ENCODE measurements at places on chromosomes 12 and 14.

- DNase-seq = no peak
Measured at GRCh38 chr14:101843665-101844064, 82.2 kb downstream of the PPP2R5C start.

DNA sequence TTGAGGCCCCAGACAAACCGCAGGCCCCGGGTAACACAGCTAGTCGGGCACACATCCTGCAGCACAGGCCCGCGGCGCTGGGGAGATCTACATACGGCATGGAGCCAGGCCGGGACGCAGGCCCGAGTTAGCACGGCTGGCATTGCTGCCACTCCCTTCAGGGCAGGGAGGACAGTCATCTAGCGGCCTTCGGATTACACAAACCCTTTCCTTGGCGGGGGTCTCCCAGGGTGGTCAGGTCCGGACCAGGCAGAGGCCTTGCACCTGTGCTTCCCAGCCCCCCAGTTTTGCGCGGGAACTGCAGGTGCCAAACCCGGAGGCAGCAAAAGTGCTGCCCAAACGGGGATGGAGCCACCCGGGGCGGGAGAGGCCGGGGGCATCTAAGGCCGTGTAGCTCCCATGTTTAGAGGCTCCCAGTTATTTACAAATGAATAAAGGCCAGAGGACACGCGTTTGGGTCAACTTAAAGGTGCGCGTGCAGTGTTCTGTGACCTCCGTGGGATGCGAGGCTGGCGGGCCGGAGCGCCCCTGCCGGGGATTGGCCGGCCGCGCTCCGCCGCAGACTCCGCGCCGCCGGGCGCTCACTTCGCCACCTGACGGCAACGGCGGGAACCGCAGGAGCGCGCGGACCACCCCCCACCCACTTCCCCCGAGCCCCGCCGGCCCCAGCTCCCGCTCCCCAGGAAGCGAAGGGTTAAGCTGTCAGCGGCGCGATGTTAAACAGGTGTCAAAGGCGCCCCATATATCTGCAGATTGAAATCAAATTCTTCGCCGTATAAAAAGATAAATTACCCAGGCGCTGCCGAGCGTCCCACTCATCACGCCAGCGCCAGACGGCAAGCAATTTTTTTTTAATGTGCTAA, 18.1 kb downstream of the VSX2 start:
- peak; percentile 39 for DNase-seq

DNA sequence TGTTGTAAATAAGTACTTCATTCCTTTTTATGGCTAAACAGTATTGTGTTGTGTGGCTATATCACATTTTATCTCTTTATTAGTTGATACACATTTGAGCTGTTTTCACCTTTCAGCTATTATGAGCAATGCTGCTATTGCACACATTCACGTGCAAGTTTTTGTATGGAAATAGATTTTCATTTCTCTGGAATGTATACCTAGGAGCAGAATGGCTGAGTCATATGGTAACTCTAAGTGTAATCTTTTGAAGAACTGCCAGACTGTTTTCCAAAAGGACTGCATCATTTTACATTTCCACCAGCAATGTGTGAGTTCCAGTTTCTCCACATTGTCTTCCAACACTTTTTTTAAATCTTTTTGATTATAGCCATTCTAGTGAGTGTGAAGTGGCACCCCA, 134.0 kb downstream of the SRGAP1 start:
- DNase-seq = no peak

DNA sequence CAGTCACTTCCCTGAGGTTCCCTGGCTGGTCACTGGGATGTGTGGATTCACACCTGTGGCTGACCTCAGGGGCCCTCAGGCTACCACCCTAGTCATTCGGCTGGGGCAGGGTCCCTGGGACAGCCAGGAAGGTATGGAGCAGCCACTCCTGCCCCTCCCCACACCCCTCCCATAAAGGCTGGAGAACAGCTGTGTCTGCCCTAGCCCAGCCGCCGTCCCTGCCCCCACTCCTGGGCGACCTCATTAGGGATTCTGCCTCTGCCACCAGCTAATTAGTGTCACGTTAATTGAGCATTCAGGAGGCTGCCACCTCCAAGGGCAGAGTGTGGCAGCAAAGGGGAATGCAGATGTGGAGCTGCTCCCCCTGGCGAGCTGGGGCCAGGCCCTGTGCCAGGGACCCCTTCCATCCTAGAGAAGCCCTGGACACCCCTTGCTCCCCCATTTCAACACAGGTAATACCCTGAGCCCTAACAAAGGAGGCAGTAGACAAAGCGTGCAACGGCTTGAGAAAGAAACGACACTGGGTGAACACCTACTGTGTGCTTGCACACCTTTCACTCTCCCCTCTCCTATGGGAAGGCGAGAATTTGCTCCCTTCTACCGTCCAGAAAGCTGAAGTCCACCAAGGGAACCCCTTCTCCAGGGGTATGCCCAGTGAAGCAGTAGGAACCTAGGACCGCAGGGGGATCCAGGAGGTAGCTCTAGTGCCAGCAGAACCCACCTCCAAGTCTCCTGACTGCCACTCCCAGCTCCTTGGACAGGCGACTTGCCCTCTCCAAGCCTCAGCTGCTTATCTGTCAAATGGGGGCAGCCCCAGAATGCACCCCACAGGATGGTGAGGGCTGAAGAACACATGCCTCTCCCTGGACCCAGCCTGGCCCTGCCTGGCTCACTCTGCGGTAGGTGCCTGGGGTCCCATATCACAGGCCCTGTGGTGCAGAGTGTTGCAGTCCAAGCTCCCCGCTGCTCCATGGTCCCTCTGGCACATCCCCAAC, 45.1 kb downstream of the FAM222A start:
- peak; percentile 23 for DNase-seq

Data from adrenal gland (tissue), 19 donors.